Activated CD4-positive, alpha-beta T cell treated with anti-CD3 and anti-CD28 coated beads for 24 hours (primary cell): ENCODE measurements at places on chromosomes 13 and 19.

GRCh38 chr13:112904436-112904960 lies 64.5 kb upstream of the MCF2L start:
- no peak for DNase-seq

DNA sequence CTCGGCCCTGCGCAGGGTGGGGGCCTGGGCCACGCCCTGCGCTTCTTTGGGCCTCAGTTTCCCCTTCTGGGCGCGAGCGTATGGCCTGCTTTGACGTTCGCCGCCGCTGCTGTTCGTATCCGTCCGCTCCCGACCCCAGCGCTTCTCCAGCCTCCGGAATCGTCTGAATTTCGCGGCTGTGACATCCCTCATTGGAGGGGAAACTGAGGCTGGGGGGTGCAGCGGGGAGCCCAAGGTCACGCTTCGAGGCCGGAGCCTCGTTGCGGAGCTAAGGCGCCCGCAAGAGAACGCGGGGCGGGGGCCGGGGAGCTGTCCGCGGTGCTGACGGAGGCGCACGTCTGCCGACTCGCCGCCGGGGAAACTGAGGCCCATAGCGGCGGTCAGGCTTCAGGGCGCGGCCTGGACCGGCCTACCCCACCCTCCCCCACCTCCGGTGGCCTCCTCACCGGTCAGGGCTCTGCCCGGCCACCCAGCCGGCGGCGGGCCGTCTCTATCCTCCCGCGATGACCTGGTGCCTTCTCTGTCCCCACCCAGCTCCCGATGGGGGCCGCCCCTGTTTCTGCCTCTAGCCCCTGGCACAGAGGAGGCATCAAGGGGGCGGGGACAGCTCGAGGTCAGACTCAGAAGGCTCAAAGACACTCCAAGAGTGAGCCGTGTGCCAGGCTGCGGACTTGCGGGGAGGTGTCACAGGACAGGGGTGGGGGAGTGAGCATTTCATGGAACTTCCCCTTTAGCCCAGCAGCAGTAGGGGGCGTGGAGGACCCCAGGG lies 3.0 kb upstream of the APC2 start:
- no peak for DNase-seq

DNA sequence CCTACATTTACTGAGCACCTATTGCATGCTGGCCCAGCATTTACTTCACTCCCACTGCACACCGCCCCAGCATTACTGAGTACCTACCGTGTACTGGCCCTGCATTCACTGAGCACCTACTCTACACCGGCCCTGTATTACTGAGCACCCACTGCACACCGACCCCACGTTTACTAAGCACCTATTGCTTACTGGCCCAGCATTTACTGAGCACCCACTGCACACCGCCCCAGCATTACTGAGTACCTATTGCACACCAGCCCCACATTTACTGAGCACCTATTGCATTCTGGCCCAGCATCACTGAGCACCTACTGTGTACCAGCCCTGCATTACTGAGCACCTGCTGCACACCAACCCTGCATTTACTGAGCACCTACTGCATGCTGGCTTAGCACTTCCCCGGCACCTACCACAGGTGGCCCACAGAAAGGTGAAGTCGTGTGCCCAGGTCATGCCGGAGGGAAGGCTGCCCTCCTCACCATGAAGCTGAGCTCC lies 6.9 kb downstream of the TPGS1 start:
- no peak for DNase-seq

GRCh38 chr13:93325303-93326233 lies 99.0 kb downstream of the GPC6 start:
- no peak for DNase-seq

- no peak for DNase-seq
Observed at GRCh38 chr19:47417746-47418691, 1.3 kb downstream of the MEIS3 start.

- no peak for DNase-seq
Observed at GRCh38 chr19:2970201-2970835, 7.0 kb upstream of the TLE6 start.

GRCh38 chr13:44275381-44275780 lies 98.2 kb upstream of the SERP2 start:
- DNase-seq: no peak

GRCh38 chr13:112483299-112483698 lies 104.7 kb downstream of the TUBGCP3 start:
- no peak for DNase-seq

- DNase-seq: no peak
Observed at GRCh38 chr13:25493931-25494640, 122.3 kb downstream of the ATP8A2 start.

- DNase-seq: no peak
Observed at GRCh38 chr13:47146991-47147811, 250.3 kb upstream of the HTR2A start.

- no peak for DNase-seq
Observed at GRCh38 chr19:46390866-46391265, 22.5 kb downstream of the CCDC8 start.

DNA sequence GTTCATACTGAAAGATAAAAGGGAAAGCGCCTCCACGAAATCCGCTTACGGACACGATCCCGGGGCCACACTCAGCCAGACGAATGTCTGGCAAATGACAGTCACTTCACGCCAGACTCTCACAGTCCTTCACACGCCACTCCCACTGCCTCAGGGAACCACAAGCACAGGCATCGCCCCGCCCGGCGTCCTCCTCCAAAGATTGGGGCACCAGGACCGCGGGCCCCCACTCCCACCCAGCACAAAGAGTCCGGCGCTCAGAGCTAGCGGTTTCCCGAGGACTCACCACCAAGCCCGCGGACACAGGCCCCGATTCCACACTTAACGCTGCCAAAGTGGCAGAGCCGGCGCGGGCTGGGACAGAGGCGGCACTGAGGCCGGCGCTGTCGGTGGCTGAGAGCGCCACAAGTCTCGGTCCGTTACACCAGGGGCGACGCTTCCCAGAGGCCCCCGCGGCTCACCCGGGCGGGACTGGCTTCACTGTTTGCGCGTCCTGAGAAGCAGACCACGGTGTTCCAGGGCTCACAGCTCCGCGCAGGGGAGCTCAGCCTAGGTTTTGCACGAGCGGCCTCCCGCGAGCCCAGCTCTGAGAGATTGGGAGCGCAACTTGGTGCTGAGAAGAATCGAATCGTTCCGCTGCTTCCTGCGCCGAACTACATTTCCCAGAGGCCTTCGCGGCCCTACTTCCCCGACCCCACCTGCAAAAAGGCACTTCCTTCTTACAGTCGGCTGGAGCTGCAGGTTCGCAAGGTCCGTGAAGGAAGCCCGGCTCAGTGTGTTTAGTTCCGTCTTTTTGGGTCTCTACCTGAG lies at the start of gene ZNF569:
TSS of gene ZNF569 (minus strand) at position 647 of the 810 bp plus-strand sequence. CDS start 22,523 bp downstream, outside the sequence.
- peak; percentile 66 for DNase-seq

GRCh38 chr13:89279374-89279773 lies 1608.2 kb downstream of the SLITRK5 start:
- no peak for DNase-seq

- DNase-seq: no peak
Observed at GRCh38 chr19:27765912-27766725, 1446.8 kb downstream of the UQCRFS1 start.

DNA sequence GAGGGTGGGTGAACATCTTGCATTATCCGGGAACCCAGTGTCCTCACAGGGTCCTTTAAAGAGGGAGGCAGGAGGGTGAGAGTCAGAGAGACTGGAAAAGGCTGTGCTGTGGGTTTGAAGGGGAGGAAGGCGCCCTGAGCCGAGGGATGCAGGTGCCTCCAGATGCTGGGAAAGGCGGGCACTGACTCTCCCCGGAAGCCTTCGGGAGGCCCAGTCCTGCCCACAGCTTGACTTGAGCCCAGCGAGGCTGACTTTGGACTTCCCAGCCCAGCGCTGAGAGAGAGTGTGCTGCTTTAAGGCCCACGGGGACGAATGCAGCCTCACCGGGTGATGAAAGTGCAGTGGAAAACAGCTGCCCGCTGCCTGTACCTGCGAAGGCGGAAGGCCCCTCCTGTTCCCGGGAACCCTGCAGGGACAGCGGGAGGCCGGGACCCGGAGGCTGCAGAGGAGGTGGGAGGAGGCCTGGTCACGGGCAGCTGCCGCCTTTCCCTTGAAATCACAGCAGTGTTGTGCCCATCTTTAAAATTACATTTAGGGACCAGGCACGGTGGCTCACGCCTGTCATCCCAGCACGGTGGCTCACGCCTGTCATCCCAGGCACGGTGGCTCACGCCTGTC lies 16.1 kb downstream of the REXO1 start:
- no peak for DNase-seq

GRCh38 chr19:46495786-46496099 lies at the start of gene PNMA8B:
PNMA8B (minus strand) TSS chr19:46495867; CDS start chr19:46495465, 402 bp downstream.
- DNase-seq: no peak

DNA sequence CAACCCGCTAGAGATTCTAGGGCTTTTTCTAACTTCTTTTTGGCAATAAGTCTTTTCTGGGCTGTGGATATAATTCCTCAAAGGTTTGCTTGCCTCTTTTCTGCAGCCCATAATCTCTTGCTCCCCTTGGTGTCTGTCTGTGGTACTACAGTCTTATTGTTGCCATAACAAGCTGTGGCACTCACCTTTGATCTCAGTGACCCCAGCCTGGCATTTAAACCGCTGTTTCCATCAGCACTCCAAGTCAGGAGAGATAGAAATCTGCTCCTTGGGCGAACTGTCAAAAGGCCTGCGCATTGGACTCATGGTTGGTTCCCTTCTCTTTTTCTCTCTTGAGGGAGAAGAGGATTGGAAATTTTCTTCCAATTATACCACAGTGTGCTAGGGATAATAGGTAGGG lies 14.5 kb upstream of the MPHOSPH8 start:
- DNase-seq: no peak

- DNase-seq: no peak
Observed at GRCh38 chr19:49679771-49680413, 2.8 kb downstream of the PRMT1 start.

DNA sequence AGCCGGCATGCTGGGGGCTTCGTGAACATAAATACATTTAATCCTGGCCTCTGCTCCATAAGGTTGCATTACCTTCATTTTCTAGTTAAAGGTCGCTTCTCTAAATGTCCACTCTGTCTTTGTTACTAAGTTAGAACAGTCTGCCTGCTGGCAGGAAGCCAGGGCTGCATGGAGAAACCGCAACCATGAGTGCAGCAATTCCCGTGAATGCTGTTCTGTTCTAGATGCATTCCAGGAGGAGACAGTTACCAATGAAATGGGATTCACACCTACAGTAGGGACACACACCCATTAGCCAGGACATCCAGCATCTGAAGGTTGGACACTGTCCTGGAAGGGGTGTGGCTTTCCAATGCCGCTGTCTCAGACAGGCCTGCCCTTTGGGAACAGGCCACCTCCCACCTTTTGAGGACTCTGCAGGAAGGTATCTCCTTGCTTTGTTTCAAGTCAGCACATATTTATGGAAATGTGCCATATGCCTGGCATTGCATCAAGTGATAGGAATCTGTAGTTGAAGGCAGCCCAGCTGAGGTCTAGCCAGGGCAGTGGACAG lies 129.7 kb downstream of the SLC7A1 start:
- DNase-seq: no peak

DNA sequence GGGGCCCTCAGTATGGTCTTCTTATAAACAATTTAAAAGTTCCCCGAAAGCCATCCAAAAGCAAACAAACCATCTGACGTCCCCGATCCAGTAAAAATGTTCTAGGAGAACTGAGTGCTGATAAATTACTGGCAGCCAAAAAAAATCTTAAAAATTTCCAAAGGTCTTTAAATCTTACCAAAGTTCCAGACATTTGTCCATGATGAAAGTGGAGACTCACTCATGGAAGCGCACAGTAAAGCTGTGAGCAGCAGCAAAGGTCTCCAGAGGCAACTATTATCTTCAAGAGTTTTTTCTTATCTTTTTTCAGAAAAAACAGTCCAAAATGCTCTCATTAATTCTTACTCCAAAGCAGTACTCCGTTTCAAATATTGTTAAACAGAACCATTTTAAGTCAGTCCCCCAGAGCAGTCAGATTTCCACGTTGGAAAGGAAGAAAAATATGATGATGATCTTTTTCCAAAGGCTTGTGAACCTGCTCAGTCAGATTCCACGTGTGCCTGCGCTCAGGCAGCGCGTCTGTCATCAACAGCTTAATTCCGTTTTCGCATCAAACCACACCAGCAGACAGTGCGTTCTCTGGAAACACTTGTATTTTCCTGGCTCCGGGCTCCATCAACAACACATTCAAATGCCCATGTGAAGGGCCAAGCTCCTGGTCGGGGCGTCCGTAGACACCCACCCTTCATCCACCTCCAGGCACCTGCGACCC lies 85.4 kb downstream of the COL4A1 start:
- DNase-seq: no peak

DNA sequence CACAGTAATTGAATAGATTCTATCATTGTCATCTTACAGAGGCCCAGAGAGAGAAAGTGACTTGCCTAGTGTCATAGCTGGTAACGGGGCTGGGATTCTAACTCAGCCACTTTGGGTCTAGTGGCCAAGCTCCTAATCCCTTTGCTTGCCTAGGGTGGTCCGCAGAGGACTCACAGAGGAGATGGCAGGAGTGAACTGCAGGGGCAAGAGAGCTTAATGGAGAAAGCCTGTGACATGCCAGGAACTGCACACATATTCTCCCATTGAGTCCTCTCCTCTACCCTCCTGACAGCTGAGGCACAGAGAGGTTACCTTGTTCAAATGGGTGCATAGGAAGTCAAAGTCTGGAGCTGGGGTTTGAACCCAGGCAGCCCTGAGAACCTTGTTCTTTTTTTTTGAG lies 2.7 kb downstream of the LSR start:
- DNase-seq: no peak

DNA sequence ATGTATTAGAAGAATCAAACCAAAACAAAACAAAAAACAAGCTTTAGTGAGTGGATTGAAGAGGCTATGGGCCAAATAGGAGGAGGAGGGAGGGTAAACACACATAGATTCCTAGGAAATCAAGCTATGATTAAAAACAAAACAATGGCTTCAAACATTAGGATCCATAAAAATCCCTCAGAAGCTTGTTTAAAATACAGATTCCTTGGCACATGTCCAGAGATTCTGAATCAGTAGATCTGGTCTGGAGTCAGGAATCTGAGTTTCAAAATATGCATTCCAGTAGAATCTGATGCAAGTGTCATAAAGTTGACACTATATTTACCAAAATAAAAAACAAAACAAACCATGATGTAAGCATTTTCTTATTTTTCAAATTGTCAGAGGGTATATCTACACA lies 692.8 kb upstream of the SGCG start:
- no peak for DNase-seq

DNA sequence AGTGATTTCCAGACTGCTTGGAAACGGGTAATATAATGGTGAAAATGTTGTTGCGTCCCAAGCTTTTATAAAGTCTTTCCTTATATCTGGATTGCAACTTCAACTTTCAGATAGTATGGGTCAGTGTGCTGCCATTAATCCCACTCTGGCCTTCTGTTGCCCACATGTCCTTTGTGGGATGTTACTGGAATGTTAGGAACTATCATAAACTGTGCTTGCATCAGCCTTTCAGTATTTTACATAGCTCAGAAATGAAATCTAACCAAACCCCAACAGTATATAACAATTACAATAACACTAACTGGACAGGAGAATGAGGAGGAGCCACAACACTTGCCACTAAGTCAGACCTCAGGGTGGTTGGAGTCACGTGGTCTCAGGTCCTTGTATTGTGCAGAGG lies 78.9 kb downstream of the LNX2 start:
- DNase-seq: no peak

DNA sequence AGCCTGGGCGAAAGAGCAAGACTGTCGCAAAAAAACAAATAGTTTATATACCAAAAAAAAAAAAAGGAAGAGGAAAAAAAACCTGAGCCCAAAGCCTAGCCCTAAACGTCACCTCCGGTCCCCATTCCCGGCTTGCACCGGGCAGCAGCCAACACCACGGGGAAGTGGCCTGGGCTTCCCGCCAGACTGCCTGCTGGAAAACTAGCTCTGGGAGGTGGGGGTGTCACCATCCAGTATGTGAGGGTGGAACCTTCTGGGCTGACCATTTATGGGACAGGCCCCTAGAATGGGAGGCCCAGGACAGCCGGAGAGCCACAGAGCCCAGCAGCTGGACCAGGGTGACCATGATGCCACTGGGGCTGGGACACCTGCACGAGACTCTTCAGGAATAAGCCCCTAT lies 37.3 kb downstream of the IL12RB1 start:
- DNase-seq: no peak
